ENCODE measurements at places on chromosomes 16 and 17.

DNA sequence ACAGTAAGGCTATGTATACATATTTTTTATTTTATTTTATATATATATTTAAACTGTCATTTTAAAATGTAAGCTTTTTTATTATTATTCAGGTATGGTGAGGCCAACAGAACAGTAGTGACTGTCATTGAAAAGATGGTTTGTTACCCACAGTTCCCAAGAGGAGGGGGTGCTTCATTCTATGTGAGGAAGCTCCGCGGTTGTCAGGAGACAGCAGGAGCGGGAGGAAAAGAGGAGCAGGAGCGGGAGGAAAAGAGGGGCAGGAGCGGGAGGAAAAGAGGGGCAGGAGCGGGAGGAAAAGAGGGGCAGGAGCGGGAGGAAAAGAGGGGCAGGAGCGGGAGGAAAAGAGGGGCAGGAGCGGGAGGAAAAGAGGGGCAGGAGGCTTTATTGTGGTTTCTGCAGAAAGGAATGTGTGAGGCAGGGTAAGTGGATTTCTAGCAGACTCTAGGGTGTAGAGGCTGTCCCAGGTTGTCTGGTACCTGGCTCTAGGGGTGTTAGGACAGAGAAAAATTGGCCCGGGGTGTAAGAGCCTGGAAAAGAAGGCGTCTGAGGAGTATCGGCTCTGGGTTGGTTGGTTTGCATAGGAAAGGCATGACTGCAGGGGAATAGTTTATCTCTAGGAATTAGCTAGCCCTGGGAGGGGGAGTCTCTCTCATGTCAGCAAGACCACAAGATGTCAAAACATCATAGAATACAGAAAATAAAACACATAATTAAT lies 64.0 kb downstream of the GP2 start:
- DNase-seq, result no peak

DNA sequence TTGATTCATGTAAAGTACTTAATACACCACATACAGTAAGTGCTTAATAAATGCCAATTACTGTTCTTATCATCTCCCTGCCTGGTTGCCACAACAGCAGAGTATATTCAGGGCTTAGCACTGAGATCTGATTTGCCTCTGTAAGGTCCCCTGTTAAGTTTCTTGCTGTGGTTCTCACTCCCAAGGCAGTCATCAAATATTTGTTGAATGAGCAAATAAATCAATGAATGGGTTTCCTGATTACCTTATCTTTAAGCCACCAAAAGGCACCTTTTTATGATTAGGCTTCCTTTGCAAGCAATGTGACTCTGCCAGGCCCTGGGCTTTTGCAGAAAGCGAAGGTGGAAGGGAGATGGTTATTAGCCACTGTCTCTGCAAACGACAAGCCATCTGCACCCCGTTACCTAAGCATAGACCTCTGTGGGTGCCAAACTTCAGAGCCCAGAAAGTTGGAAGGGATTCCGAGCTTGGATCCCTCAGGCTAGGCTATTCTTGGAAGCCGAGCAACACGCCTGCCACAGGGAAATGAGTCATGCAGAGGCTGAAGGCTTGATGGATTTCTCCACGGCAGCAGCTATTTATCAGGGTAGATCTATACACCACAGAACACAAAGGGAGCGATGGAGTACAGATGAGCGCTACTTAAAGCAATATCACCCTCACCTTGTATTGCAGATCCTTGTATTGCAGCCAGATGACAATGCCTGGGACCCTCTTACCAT lies 102.0 kb downstream of the GRIN2A start:
- peak; percentile 34 for DNase-seq

DNA sequence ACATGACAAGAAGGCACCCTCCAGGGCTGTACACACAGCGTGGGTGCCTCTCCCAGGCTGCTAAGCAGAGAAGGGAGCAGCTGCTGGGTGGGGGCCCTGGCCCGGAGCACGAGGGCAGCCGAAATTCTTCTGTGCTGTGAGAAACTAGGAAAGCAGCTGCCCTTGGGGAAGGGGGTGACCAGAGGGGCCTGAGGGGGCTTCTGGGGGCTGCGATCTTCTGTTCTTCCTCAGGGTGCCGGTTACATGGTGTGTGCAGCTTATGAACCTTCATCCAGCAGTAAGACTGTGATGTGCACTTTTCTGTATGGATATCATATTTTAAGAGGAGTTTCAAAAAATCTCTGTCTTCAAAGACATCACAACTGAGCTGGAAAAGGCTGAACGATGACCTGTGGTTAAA lies 43.2 kb upstream of the METRNL start:
- DNase-seq, result no peak

DNA sequence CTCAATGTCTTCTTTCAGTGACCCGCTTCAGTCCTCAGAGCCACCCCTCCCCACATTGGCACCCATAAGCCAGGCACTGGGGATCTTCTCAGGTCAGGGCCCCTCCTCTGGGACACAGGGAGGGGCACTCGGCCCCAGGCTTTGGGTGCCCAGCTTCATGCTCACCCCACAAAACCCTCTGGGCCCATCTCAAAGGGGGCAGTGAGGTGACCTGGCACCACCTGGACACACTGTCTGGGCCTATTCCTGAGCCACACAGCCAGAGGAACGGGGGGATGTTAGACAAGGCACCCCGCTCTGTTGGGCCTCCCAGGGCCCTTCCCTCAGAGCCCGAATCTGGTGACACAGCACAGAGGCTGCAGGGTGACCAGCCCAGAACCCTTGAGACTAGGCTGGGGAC lies 36.1 kb downstream of the TNFRSF13B start:
- no peak for DNase-seq

- DNase-seq, result no peak
Observed at GRCh38 chr16:647173-647902, 1.8 kb upstream of the WDR90 start.

GRCh38 chr16:56389554-56389953 lies 35.8 kb downstream of the AMFR start:
- no peak for DNase-seq

DNA sequence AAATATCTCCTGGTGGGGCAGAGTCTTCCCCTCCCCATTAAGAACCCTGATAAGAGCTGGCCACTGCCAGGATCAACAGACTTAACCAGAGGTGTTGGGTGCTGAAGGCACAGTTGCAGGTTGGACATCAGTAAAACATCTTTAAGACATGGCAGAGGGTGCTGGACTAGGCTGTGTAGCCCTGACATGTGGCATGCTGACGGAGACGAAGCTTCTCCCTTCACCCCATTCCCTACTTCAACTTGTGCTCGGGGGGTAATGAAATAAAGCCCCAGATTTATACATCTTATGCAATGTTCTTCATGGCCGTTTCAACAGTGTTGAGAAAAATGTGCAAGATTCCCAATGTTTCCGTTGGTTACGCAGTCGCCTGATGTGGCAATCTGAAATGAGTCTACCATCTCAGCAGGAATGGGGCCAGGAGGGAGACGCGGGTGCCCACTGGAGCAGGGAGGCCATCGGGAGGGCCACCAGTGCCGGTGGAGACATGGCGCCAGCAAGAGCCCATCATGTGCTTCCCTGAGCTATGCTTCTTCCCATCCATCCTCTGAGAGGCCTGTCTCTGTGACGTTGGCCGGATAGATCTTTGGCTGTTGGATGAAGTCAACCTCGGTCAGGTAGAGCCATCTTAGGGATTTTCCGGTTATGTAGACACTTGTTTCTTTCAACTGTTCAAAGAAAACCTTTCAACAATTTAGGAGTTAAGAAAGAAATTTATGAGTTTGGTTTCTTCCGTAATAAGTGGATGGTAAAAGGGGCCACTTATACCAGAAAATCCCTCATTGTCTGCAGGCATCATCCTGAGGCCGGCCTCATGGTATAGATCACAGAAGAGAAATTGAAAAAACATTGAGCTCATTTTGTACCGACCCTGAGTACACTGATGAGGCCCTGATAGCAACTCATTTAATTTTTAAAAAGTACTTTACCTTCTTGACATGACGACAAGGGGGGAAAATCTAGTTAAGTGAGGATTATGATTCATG lies 6.4 kb downstream of the IRF8 start:
- DNase-seq, result no peak

- DNase-seq, result no peak
Observed at GRCh38 chr16:24966031-24966430, 49.1 kb downstream of the ARHGAP17 start.

- no peak for DNase-seq
Observed at GRCh38 chr16:89312598-89313299, 95.2 kb downstream of the ZNF778 start.

DNA sequence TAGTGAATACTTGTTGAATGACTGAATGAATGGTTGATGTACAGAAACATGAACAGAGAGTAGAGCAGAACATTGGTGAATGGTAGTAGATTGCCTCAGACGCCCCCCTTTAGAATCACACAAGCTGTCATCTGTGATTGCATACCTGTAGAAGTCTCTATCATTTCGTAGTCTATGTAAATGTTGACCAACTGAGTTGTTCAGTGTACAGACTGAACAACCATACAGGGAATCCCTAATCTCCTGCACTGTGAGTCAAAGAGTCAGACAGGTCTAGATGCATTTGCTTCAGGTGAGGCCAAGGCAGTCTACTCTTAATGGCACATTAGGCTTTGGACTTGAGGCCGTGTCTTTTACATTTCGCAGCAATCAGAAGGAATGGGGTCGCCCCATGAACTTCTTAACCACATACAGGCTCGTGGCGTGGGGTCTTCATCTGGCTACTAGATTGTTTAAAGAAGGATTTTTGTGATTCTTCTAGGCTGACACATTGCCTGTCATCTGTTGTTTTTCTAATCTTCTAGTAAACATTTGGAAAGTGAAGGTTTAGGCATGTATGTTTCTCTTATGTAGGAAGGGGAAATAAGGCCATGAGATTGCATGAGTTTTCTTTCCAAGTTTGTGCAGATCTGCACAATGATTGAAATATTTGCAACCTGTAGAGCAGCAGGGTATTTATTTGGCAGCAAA lies 157.4 kb downstream of the WWOX start:
- DNase-seq, result no peak

DNA sequence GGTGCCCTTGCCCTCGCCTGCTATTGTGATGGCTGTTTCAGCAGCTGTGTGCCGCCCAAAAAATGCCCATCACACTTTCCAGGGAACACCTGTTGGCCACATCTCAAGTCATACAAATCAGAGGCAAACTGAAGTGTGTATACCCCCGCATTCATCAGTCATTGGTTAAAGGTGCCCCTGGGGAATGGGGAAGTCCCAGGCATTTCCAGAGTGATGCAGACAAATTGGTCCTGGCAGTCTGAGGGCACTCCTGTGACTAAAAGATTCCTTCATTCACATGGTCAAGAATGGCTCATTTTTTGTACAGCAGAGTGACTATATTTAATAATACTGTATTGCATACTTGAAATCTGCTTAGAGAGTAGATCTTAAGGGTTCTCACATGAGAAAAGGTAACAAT lies 102.9 kb upstream of the TMEM97 start:
- DNase-seq, result no peak

GRCh38 chr16:68236137-68236825 lies 354 bp upstream of the ESRP2 start:
- no peak for DNase-seq

DNA sequence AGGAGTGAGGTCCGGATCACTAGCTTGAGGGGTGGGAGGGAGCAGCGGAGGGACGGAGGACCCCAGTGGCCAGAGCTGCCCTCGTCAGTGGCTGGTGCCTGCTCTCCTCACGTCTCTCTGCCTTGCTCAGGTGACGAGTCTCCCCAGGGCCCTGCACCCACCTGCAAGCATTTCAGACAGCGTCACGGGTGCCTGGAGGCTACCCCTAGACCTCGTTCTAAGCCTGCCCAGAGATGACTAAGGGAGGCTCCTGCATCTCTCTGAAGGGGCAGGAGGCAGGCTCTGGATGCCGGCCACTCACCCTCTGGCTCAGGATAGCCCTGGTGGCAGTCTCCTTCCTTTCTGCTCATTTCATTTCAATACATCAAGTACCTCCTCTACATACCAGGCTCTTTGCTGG lies 68.8 kb downstream of the MRC2 start:
- no peak for DNase-seq

GRCh38 chr16:57873218-57873617 lies 70.9 kb upstream of the KIFC3 start:
- DNase-seq, result no peak

GRCh38 chr16:87076950-87077749 lies 240.0 kb downstream of the C16orf95 start:
- peak; percentile 11 for DNase-seq

- DNase-seq, result no peak
Observed at GRCh38 chr16:30535106-30535776, 583 bp upstream of the ZNF747 start.

DNA sequence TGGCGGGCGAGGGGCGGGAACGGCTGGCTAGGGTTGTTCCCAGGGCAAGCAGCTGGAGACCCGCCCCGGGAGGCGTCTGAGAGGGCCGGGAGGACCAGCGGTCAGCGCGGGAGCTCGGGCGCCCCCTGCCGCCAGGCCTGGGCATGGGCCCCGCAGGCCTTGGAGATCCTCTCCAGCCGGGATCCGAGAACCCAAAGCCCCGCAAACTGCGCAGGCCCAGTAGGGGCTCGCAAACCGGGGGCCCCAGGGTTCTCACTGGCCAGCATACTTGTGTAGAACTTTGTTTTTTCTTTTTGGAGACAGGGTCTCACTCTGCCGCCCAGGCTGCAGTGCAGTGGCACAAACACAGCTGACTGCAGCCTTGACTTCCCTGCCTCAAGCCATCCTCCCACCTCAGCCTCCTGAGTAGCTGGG lies 20.8 kb upstream of the ZNF423 start:
- DNase-seq, result no peak

GRCh38 chr16:86207350-86207749 lies 303.0 kb upstream of the FOXF1 start:
- DNase-seq, result no peak

GRCh38 chr16:81654346-81654745 lies 124.7 kb upstream of the PLCG2 start:
- DNase-seq, result no peak

- no peak for DNase-seq
Observed at GRCh38 chr17:31254654-31255053, 42.4 kb downstream of the OMG start.

DNA sequence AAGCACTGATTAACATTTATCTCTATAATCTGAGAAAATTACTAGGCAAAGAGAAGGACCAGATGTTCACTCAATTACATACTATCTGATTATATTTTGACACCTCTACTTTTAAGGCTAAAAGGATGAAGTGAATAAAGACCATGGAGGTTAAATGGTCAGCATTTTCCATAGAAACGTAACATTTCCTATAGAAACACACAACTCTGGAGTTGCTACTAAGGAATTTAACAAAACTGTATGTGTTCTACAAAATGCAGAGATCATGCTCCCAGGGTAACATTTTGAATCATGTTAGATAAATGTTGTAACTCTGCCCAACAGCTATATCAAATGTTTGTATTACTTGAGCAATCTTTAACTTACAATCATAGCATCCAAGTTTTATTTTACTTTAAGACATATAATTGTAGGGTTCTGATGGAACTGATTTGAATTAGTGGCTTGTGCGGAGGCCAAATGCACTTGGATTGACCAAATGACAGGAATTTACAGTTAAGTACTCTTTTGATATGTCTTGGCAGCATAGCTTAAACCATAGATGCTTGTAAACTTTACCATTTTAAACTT lies 97.7 kb downstream of the RPGRIP1L start:
- no peak for DNase-seq

DNA sequence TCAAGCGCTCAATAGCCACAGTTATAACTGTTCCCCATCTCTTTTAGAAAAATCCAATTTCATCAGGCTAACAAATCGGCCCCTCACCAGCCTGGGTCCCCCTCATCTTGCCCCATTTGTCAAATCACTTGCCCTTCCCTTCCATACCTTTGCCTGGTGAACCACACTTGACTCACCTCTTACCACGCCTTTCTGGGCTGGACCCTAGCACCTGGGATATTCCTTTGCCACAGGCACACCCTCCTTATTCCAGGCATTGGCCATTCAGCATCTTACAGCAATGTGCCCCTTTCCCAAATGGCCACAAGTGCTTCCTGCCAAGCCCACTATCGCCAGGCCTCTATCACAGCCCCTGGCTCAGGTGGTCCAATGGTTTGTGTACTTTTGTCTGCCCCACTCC lies 14.9 kb downstream of the CMTM4 start:
- no peak for DNase-seq
